ENCODE measurements at places on chromosomes 5 and 9. TPM values are rescaled to one million over a fixed set of nuclear protein-coding genes. Genes with fewer than 3 reads are reported as not detected.

GIN1 gene
- total RNA-seq: 7.5 TPM

ELOVL7 gene
- total RNA-seq: not detected

SH3PXD2B gene
- total RNA-seq: 48.3 TPM

PCA3 gene
- total RNA-seq: 0.29 TPM

NOXA1 gene
- 2.0 TPM for total RNA-seq

TAF7 gene
- total RNA-seq: 51.5 TPM

ADCY2 gene
- not detected for total RNA-seq

SYK gene
- total RNA-seq: not detected

GNE gene
- total RNA-seq: 12.3 TPM

CER1 gene
- not detected for total RNA-seq

PRKAA1 gene
- 146 TPM for total RNA-seq

VLDLR gene
- 12.4 TPM for total RNA-seq

KIF4B gene
- total RNA-seq: 0.33 TPM

SOHLH1 gene
- not detected for total RNA-seq

PCDHB2 gene
- 1.6 TPM for total RNA-seq

DOCK2 gene
- 0.86 TPM for total RNA-seq

LTC4S gene
- total RNA-seq: 0.57 TPM

All from vein endothelial cell (primary cell).